ENCODE measurements at places on chromosomes 1 and 21. TPM values are rescaled to one million over a fixed set of nuclear protein-coding genes. Genes with fewer than 3 reads are reported as not detected.

TP53BP2 gene
- 39.6 TPM for total RNA-seq

GRCh38 chr1:24300971-24301784 is 18.0 kb upstream of the GRHL3 start:
- no peak for DNase-seq

DNA sequence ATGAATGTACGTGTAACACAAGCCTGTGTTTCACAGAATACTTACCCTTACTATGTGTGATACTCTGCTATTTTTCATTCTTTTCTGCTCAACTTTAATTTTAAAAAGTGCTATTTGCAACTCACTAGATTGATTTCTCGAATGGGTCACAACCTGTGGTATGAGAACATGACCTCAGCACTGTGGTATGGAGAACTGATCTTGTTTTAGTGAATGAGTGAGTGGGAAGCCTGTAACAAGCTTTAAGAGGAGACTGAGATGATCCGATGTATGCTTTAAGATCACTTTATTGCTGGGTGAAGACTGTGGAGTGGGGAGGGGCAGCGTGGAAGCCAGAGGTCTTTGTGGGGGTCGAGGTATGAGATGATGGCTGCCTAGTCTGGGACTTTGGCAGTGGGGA is 21.6 kb downstream of the MECR start:
- no peak for DNase-seq

- DNase-seq: peak; percentile 31
Measured at GRCh38 chr1:25120281-25120680, 112.0 kb downstream of the SYF2 start.

DNA sequence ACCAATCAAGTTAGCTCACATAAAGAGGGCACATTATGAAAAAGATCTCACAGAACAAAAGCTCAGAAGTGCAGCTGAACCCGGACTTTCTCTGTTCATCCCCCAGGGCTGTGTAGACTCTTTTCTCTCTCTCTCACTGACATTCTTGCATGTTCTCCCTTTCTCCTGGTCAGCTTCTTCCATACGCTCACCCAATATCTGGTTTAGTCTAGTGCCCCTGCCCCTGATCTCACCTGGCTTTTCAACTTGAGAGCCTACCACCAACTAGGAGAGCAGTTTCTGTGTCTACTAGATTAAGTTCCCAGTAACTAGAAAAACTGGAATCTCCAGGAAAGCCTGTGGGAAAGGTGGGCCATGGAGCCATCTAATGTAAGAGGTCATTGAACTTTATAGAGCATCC is 126.9 kb upstream of the GRIK3 start:
- DNase-seq: no peak

DNA sequence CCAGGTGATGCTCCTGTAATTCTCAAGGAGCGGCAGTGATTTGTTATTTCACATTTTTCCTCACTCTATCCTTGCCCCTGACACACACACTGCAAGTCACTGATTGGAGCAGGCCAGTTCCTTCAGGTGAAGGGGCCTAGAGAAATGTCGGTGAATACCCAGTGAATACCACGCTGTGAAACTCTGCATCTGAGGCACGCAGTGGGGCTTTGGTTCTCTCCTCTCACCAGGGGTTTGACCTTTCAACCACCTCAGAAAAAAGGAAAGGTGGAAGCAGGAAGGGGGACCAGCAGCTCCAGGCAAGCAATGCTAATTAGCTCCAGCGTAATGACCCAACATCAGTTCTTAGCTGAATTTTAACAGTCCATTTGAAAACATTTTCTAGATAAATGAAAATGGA is 532 bp upstream of the FAM177B start:
- DNase-seq: no peak

IFI44L gene
- total RNA-seq: 36.4 TPM

GRCh38 chr1:61636376-61636775 is 88.6 kb downstream of the TM2D1 start:
- DNase-seq: no peak

EPHA10 gene
- not detected for total RNA-seq

DNA sequence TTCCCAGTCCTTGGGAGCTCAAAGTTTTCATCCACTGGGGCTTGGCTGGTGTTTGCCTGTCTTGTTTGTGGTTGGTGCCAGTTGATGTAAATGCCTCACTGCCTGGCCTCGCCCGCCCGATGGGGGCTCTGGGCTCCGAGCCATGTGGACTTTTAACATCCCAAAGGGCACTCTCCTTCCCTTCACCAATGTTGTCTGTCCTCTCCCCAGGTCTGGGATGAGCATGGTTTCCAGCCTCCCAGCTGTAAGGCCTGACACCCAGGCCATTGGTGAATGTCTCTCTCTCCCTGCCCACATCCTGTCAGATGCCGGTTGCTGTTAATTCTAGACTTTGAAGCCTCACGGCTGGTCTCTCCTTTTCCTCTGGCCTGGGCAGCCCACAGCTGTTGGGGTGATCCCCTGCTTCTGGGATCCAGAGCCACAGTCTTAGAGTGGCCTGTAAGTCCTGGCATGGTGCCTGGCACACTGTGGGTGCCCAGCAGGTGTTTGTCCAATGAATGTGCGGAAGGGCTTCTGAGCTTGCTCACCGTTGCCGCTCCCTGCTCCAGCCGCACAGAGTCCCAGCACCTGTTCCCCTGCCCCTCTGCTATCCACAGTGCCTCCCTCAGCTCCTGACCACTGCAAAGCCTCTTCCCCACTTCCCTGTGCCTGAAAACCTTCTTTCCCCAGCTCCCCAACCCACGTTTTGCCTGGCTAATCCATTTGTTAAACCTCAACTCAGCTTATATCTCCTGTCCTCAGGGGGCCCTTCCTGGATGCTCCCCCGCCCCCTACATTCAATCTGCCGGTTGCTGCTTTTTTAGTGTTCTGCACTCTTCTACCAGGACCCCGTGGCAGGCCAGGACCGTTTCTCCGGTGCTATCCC is 3.3 kb upstream of the C1orf174 start:
- no peak for DNase-seq

NTNG1 gene
- total RNA-seq: 4.9 TPM

SYT2 gene
- total RNA-seq: not detected

C1orf185 gene
- not detected for total RNA-seq

XCL1 gene
- total RNA-seq: not detected

CLCA1 gene
- not detected for total RNA-seq

- peak; percentile 94 for DNase-seq
Measured at GRCh38 chr1:247331525-247332214, at the start of gene ZNF496. Gene ZNF496, minus strand, starts transcription at chr1:247331867. Its CDS starts 2,289 bp downstream, at chr1:247329578.

GRCh38 chr21:34852448-34852847 is 183.7 kb downstream of the CLIC6 start:
- no peak for DNase-seq

DNA sequence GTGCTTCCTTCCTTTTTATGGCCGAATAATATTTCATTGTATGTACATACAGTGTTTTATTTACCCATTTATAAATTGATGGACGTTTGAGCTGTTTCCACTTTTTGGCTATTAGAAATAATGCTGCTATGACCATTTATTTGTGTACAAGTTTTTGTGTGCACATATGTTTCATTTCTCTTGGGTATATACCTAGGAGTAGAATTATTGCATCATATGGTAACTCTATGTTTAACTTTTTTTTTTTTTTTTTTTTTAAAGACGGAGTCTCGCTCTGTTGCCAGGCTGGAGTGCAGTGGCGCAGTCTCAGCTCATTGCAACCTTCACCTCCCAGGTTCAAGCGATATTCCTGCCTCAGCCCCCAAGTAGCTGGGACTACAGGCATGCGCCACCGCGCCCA is 19.0 kb downstream of the SDHC start:
- DNase-seq: no peak

DNA sequence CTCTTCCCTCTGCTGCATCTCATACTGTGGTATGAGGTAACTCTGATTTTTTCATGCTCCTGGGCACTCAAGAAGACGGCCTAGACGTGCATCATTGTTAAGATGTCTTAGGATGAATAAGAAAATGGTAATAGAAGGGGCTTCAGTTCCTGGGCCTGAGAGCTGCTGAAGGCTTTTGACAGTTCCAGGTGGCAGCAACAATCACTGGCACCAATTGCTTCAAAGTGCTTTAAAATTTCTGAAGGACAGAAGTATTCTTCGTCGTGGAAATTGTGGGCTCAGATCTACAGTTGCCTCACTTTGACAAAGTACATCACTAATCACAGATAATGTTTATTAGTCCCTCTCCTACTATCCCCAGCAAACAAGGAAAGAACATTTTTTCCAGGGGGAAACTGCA is 536.6 kb upstream of the CAMK1G start:
- no peak for DNase-seq

DNA sequence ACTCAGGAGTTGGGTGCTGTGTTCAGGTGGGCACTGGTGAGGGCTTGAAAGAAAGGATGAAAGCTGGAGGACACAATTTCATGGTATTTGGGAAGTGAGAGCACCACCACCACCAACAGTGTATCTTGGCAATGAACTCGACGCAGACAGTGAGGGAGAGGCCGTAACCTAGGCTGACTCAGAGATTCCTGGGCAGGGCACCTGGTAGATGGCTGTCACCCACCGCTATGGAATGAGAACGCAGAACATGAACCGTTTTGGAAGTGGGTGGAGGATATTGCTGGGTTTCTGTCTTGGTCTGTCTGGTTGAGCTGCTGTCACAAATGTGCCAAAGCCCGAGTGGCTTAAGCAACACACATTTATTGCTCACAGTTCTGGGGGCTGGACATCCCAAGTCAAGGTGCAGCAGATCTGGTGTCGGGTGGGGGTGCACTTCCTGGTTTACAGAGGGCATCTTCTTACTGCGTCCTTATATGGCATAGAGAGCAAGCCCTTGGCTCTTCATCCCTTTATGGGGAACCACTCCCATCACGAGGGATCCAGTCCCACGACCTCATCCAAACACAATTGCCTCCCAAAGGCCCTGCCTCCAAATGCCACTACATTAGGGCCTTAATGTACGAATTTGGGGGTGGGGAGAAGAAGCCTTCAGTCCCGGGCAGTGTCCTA is 246.3 kb downstream of the SIPA1L2 start:
- no peak for DNase-seq

LENEP gene
- not detected for total RNA-seq

GRCh38 chr1:34591751-34592629 is 162.9 kb upstream of the GJB5 start:
- no peak for DNase-seq

DNA sequence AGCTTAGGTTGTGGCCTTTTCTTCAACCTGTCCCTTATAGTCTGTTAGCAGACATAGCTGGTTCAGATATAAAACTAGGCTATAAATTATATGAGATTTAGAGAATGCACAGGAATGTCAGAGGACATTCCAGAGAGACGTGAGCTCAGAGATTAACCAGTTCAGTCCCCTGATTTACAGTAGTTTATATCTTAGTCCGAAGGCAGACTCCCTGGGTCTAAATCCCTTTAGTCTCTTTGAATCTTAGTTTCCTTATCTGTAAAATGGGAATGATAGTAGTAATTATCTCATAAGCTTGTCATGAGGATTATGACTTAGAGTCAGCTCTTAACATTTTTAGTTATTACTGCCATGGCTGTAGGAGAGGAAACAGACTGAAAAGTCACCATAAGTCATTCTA is 45.5 kb upstream of the PLXNA2 start:
- no peak for DNase-seq

LRRC38 gene
- total RNA-seq: not detected

DNA sequence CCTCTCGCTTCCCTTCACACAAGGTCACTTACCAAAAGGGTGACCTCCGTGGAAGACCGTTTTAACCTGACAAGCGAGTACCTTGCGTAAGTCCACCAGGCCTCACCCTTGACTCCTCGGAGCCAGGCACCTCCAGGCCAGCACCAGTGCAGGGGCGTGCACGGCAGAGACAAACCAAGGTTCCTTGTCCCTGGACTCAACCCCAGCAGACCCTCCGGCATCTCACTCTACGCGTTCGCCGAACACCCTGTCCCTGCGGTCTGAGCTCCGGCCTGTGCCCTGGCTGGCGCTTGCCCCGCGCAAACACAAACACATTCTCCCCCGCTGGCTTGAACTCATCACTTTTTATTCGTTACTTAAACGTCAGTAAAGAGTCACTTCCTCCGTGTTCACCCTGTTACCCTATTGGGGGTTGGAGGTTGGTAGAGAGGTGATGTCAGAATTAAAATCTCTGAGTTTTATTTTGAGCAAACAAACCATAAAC is 4.5 kb downstream of the TBX15 start:
- no peak for DNase-seq
